Fibroblast of gingiva (primary cell): ENCODE measurements at places on chromosomes 6 and 20.

DNA sequence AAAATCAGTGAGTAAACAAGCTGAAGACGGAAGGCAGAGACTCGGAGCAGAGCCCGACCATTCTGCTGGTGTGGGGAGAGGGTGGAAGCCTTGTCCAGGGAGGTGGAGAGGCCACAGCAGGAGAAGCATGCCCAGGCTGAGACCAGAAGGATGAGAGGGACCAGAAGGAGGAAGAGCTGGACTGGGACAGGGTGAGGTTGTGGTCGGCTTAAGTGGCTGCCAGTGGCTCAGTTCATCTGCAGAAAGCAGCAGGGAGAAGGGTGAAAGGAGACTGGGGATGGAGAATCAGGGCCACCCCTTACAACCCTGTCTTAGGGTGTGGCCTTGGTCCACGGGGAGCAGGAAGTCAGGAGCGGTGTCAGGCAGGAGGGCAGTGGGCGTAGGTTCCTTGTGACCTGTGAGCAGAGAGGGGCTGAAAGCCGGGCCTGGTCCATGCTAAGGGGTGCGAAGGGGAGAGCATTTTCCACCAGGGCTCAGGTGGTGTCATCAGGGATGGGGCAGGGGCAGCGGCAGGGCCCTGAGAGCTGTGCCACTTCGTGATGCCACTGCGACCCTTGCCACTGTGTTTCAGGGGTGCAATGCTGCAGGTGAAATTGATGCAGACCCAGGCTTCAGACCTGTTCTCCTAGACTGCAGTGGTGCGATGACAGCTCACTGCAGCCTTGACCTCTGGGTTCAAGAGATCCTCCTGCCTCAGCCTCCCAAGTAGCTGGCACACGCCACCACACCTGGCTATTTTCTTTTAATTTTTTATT is 81.1 kb downstream of the TTLL2 start:
- no peak for DNase-seq

DNA sequence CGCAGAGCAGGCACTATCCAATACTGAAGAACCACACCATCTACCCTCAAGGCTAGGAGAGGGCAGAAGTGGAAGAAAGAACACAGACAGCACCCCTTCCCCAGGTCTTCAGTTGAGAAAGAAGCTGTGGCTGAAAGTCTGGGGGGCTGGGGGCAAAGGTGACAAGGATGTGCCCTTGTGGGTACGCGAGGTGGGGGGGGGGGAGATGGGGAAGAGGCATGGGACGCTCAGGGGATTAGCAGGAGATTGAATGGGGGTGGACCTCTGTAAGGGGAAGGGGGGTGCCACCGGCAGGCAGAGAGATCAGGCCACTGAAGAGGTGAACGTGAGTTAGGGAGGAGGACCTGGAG is 1.1 kb downstream of the B4GALT5 start:
- DNase-seq, result no peak

DNA sequence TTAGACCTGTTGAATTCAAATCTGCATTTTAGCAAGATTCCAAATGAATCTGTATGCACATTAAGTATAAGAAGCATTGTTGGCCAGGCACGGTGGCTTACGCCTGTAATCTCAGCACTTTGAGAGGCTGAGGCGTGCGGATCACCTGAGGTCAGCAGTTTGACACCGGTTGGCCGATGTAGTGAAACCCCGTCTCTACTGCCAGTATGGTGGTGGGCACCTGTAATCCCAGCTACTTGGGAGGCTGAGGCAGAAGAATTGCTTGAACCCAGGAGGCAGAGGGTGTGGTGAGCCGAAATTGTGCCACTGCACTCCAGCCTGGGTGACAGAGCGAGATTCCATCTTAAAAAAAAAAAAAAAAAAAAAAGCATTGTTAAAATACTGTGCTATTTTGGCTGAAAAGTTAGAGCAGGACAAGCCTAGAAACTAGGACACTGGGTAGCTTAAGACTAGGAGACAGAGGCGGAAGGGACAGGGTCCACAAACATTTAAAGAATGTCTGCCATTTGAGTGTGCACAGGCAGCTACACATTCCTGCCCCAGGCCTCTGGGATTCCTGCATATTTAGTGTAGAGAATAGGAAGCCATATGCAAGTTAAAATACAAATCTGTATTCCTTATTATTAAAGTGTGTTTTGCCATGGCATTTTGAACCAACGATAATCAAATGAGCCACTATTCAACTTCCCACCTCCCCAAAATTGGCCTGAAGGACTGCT is 45.1 kb upstream of the EEF1A1 start:
- DNase-seq, result no peak

- no peak for DNase-seq
These were observed 123.5 kb downstream of the MAP3K7 start for GRCh38 chr6:90463359-90463758.

GRCh38 chr6:112690497-112691202 is 343.5 kb downstream of the RFPL4B start:
- peak; percentile 79 for DNase-seq

GRCh38 chr6:43393602-43394001 is 24.2 kb upstream of the ZNF318 start:
- DNase-seq, result no peak

GRCh38 chr20:1906361-1907051 is 11.3 kb downstream of the SIRPA start:
- DNase-seq, result no peak

DNA sequence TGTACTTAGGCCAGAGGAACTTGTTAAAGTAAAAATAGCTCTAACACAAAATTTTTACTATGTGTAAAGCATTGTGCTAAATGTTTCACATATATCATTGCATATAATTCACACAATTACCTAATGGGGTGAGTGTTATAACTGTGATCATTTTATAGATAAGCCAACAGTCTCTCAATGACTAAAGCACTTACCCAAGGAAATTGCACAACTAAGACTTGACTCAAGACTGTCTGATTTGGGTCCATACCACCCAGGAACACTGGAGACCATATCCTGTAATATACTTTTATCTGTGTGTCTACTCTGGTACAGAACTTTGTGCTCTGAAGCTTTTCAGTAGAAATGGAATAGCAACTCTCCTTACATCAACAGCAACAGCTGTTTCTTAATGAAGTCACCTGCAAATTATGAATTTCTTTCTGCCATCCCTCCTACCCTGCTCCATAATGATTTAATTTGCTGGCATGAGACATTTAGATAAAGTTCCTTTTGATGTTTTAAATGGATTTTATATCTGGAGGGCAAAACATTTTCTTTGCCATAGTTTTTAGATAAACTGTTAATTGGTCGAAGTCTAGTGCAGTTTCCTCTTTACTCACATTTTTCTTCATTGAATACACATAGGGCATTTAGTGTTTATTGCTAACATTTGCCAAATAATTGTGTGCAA is 47.5 kb downstream of the TSPYL4 start:
- no peak for DNase-seq

GRCh38 chr20:10423735-10424134 is 10.3 kb downstream of the MKKS start:
- no peak for DNase-seq

GRCh38 chr6:81515562-81516453 is 236.7 kb downstream of the TENT5A start:
- peak; percentile 83 for DNase-seq

DNA sequence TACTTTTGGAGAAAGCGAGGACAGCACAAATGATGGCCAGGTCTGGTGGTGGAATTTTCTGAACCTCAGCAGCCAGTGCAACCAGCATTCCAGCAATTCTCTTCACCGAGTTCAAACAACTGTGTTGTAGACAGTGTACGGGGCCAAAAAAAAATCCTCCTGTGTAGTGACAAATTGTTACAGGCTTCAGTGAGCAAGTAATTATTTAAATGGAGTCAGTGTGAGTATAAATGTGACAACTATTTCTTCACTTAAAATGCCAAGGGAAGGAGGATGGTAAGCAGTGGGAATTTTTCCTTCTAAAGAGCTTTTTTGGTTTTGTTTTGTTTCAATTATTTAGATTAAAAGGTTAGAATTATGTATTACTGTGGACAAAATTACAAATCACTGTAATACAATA is 154.1 kb downstream of the TMEM242 start:
- DNase-seq, result no peak

DNA sequence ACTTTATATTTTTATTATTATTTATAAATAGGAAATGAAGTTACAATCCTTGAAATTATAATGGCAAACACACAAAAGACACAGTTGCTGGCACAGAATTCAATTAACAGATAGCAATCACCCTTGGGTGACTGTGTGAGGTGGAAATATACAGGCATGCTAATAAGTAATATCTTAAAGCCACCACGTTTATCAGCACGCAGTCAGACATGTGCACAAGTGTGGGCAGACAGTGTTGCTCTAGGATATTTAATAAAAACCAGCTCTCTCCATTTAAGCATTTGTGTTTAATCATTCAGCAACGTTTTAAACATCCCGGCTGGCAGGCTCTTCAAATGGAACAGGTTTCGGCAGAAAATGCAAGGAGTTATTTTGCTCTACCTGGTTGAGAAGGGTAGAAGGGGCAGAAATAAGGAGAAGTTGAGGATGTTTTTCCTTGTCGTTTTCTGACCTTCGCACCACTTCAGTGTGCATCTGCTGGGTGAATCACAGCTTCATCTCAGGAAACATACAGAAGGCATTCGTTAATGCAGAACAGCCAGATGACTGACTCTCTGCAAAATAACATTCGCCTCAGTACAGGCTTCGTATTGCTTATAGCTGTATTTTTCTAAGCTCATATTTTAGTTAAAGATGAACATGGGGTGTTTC is 585.1 kb downstream of the QKI start:
- no peak for DNase-seq

- no peak for DNase-seq
These were observed 654.8 kb downstream of the RNF144B start for GRCh38 chr6:19041906-19042305.

GRCh38 chr20:59217794-59218280 is 54.2 kb downstream of the ZNF831 start:
- no peak for DNase-seq

DNA sequence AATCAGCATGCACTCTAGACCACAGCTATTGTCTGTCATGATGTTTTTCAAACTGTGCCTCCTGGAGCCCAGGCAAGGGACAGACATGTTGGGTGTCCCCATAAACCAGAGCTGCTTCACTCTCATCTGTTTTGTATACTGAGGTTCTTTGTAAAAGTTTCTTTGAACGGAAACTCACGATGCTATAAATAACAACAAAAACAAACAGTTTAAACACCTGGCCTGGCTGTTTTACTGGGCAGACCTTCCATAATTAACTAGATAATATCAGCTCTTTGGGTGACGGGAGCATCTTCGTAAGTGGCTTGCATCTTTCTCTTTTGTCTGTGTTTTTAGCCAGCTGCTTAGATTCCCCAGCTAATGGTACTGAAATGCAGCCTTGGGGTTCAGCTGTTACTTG is 190.3 kb downstream of the ZDHHC14 start:
- DNase-seq, result no peak

DNA sequence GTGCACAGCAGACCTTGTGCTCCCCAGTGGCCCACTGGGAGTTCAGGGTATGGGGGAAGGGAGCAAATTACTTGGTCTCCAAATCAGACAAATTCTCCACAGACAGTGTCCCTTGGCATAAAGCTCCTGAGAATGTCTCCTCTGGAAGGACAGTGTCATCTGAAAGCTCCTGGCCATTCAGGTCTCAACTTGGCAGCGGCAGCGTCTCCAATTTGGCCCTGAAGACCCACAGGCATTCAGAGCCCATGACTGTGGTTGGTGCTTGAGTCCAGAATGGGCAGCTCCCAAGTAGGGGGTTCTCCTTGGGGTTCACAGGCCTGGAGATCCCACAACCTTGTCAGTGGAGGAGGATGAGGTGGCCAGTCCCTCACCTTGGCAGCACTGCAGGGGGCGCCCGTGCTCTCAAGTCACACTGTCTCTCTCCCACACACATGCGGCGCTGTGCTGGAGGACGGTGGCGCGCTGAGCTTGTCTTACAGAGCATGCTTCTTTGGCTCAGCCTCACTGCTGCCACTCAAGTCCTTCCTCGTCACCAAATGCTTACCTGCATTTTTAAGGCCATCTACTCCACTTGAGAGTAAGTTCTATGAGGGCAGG is 20.7 kb downstream of the DYNLRB1 start:
- DNase-seq, result no peak

DNA sequence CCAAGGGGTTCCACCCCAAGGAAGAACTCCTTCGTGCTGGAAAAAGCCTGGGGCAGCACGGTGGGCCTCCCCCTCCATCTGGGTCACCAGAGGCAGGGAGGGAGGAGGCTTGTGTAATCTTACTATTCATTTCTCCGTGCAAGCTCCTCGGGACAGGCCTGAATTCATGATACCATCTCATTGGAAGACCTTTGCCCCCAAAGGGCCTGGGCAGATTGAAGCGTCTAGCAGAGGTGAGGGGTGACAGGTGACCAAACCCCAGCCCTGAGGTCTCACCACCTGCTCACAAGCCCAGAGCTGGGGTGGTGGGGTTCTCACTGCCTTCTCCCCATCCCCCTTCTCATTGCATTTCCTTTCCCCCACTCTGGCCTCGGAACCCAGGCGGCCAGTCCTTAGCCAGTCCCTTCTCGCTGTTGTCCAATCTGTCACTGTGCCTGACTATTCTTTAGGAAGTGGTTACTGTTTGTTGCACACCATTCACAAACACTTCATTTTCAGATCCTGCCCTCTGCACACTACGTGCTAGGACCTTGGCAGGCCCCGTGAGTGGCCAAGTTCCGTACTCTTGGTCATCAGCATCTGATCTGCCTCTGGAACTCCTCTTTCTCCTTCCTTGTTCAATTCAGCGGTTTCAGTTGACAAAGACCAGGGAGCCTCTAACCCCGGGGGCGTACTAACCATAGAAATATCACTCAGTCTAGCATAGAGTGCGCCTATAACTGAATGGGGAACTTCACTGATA is 137.1 kb downstream of the LY86 start:
- DNase-seq, result no peak

DNA sequence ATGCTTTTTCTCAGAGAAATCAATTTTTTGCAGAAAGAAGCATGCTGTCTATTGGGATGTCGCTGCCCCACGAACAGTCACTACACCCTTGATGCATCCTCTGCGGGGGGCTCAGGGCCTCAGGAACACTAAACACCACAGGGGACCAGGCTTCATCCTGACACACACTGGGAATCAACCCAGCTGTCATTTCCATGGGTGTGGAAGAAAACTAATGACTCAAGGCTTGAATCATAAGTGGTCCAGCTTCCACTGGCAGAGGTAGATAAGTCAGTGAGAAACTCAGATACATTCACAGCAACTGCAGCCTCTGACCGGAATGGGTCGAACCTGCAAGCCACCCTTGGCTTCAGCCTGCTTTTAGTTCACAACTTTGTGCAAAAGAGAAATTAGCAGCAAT is 81.3 kb upstream of the SPTLC3 start:
- no peak for DNase-seq

GRCh38 chr20:1790386-1790785 is 104.8 kb upstream of the SIRPA start:
- DNase-seq, result peak; percentile 23

DNA sequence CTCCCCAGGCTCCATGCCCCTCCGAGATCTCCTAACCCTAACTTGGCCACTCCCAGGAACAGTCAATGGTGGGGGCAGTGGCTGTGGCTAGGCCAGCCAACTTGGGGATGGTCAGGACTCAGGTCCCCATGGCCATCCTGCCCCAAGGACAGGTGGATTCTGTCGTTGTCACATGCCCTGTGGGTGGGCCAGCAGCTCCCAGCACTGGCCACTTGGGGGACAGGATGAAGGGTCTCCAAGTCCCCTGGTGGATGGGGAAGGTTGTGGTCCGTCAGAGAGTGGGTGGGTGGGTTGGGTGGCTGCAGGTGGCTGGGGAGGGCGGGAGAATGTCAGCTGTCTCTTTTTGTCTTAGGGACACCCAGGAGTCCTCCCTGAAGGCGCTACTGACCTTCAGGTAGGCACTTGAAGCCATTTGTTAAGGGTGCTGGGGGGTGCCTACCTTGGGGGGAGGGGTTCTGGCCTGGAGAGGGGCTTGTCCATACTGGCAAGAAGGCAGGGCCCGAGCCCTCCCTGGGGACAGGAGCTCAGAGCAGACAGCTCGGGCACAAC is 5.5 kb downstream of the COL9A3 start:
- no peak for DNase-seq

GRCh38 chr6:24064106-24064505 is 61.9 kb upstream of the NRSN1 start:
- DNase-seq, result no peak
